ENCODE measurements at places on chromosomes 16 and 17.
A peak's percentile ranks its signal among the peaks of the same experiment; 100 is the strongest.

- DNase-seq, result no peak
Observed at GRCh38 chr16:14132696-14133048, 61.6 kb downstream of the MRTFB start.

GRCh38 chr16:88170528-88170991, 212.2 kb upstream of the ZNF469 start:
- DNase-seq, result no peak

DNA sequence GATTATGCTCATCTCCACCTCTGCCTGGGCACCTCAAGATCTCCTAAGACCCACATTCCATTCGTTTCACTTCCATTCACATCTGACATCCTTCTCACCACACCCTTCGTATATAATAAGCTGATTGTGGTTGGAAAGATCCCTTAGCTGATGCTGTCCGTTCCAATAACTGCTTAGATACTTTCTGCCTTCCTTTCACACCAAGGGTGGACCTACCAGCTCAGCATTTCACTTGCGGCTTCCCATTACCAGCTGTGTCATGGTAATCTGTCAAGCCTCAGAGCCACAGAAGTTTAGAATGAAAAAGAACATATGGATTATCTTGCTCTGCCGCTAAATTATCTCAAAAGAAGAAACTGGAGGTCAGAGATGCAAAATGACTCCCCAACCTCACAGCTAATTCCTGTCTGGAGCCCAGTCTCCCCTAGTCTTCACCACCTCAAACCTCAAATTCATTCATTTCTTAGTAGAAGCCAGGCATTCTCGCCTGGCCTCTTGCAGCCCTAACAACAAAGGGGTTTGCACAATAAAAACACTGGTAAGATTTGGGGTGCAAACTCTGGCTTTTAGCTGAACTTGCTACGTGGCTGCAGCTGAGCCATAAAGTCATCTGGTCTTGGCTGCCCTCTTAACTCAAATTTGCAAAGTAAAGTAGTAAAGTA, 182.8 kb upstream of the HS3ST3A1 start:
- no peak for DNase-seq

GRCh38 chr16:85428168-85428898, 184.8 kb upstream of the GSE1 start:
- DNase-seq, result peak; percentile 16

DNA sequence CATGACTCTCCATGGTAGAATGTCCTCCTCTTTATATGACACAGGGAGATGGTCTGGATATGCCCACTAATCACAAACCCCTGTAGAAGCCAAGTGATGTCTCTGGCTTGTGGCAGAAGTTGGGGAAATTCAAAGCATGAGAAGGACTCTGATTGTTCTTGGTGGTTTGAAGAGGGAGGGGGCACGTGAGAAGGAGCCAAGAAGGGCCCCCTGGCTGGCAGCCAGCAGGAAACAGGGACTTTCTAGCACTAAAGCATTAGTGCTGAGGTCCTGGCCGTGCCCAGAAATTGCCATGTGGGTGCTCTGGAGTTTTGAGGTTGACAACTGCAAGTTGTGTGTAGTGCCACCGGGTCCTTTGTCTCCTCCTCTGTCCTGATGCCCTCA, 199.9 kb downstream of the LGALS9B start:
- no peak for DNase-seq

GRCh38 chr17:83018658-83019193, 60.7 kb upstream of the METRNL start:
- DNase-seq, result no peak

DNA sequence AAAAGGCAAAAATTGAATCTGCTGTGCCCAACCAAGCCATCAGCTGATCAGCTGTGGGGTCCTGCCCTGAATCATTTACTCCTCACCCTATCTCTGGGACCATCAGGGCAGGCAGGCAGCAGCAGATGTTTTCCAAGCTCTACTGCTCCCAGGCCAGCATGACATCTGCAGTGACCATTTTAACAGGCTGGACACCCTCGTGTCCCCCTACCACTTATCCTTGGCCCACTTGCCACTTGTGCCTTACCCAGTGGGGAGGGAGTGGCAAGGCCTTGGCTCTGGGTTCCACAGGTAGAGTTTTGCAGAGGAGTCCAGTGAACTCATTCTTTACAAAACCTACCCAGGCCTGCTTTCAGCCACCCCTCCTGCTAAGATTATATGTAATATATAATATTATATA, 12.0 kb upstream of the CA4 start:
- DNase-seq, result no peak

DNA sequence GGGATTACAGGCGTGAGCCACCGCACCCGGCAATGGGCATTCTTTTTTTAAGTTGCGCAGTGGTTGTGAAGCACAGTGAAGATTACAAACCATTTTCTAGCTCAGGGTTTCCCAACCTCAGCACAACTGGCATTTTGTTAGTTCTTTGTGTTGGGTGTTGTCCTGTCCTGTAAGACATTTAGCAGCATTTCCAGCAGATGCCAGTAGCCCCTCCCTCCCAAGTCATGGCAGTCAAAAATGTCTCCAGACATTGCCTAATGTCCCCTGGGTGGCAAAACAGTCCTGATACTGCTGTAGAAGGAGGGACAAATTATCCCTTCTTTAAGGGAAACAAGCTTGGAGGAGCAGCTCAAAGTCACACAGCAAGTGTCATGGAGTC, 15.6 kb downstream of the PLK1 start:
- no peak for DNase-seq

GRCh38 chr17:20284570-20285295, 182.6 kb downstream of the LGALS9B start:
- no peak for DNase-seq

DNA sequence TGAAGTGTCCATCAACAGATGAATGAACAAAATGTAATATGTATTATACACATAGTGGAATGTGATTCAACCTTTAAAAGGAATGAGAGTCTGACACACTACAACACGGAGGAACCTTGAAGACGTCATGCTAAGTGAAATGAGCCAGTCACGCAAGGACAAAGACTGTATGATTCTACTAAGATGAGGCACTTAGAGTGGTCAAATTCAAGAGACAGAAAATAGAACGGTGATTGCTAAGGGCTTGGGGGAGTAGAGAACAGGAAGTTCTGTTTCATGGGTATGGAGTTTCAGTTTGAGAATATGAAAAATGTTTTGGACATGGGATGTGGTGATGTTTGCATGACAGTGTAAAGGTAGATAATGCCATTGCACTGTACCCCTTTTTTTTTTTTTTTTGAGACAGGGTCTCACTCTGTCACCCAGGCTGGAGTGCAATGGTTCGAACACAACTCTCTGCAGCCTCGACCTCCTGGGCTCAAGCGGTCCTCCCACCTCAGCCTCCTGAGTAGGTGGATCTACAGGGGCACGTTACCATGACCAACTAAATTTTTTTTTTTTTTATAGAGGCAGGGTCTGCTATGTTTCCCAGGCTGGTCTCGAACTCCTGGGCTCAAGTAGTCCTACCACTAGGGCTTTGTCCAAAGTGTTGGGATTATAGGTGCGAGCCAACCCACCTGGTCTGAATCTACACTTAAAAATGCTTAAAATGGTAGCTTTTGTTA, 2.9 kb upstream of the CCDC102A start:
- no peak for DNase-seq

- no peak for DNase-seq
Observed at GRCh38 chr17:49887744-49888360, 40.0 kb upstream of the TAC4 start.

DNA sequence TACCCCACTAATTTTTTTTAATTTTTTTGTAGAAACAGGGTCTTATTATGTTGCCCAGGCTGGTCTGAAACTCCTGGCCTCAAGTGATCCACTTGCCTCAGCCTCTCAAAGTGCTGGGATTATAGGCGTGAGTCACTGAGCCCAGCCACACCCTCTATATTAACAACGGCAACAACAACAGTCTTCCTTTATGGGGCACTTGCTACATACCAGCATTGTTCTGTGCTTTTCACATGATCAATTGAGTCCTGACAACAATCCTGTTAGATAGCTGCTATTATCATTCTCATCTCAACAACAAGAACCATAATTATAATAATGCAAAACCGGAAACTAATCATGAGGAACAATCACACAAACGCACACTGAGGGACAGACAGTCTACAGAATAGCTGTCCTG, 12.6 kb upstream of the ARL5C start:
- DNase-seq, result peak; percentile 40

DNA sequence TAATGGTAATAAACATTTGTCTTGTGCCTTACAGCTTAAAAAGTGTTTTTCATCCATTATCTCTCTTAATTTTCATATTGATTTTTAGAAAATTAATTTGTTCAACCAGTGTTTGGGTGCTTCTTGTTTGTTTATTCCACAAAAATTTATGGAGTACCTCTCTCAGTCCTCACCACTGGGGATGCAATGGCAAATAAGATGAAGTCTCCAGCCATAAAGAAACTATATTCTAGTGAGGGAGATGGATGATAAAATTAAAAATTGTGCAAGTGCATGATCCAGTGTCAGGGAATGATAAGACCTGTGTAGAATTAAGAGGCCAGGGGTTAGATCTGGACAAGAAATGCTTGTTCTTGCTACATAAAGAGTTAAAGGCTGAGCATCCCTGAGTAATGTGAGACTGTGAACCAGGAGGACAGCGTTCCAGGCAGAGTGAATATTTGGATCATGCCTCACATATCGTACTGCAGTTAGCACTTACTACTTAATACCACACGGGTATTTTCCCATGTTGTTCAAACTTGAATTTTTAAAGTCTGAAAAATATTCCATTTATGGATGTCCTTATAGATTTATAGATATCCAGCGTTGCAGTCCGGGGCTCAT, 535.7 kb upstream of the HSBP1 start:
- peak; percentile 51 for DNase-seq

DNA sequence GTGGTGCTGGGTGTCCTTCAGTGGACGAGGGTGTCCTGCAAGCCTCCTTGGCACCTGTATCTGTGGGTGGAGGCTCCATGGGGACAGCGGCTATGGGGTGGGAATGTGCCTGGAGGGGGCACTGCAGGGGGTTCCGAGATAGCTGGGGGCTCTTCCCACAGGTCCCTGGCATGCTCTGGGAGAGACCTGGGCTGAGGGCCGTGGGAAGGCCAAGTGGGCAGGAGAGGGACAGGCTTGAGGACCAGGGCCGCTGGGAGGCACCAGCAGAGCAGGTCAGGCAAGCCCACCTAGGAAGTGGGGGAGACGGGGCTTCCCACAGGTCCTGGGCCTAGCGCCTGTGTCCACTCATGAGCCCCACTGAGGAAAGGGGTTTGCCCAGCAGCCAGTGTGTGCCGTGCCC, 9.7 kb downstream of the LRRC75A start:
- DNase-seq, result no peak

GRCh38 chr16:27233731-27234130, 30.4 kb downstream of the KDM8 start:
- no peak for DNase-seq

- DNase-seq, result no peak
Observed at GRCh38 chr16:12330946-12331345, 354.4 kb downstream of the SNX29 start.

DNA sequence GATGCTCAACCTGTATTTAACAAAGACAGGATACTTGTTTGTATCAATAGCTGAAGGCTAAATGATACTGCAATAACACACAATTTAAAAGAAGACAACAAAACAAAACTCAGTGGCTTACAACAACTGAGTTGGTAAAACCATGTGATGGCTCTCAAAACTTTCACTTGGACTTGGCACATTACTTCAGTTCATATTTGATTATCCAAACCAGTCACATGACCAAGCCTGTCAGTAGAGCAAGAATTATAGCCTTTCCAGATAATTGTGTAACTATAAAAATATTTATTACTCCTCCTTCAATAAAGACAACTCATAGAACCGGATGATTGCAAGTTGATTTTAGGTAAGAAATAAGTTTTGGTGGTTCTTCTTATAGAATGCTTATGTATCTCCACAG, 56.8 kb downstream of the NQO1 start:
- no peak for DNase-seq

DNA sequence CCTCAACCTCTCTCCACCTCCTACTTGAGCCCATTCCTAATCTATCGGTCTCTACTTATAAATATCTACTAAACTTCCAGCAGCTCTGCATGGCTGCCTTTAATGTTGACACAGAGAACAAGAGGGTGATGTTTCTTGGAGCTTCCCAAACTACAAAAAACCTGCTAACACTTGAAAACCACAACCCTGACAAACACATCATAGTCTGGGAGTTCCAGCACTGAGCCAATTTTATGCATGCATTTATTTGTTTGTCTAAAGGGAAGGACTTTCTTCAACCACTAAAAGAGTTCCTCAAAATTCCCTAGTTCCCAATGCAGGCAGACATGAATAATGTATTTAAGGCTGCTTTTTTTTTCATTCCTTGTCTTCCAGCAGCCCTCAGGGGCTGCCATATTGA, 331.8 kb upstream of the XYLT1 start:
- DNase-seq, result no peak

- no peak for DNase-seq
Observed at GRCh38 chr16:13113741-13114140, 212.3 kb downstream of the SHISA9 start.

DNA sequence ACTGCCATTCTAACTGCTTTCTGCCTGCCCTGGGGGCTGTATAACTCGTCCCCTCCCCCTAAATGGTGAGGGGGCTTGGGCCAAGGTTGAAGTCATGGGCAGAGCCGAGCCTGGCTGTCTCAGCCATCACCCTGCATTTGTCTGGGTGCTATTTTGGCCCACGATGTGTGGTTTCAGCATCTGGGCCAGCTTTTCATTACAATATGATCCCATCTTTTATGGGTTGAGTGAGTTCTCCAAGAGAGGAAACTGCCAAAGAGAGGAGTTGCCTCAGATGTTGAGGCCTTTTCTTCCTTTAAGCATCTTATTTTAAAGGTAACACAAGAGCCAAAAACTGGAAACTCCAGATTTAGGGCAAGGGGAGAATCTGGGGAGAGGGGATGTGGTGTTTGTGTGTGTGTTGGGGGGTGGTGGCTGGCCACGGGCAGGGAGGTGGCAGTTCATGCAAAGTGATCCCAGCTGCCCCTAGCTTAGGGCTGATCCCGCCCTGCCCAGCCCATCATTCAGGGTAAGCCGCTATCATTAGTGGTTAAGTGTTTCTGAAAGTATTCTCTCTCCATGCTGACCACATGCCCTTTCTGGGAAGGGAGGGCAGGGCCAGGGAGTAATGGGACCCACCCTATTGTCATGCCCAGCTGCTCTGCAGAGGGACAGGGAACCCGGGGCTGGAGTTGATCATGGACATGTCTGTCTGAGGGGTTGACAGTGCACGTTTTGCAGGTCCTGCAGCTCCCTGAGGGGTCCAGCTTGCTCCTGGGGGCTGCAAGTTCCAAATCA, 83.2 kb upstream of the CLEC18A start:
- DNase-seq, result no peak

DNA sequence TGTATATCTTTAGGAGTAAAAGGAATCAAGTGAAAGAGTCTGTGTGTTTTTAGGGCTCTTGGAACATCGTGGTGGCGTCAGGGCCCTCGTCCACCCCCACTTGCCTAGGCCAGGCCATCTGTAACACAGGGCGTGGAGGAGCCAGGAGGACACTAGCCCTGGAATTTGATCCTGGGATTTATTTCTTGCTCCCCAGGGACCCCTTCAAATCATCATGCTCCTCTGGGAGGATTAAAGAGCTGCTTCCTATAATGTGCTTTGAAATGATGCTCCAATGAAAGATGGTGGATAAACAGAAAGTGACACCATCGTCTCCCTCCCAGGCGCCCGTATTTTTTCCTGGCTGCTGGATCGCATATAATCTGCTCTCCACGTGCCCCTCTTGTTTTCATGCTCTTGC, 113.3 kb downstream of the AATF start:
- DNase-seq, result no peak

- no peak for DNase-seq
Observed at GRCh38 chr17:11693284-11693683, 95.0 kb downstream of the DNAH9 start.

GRCh38 chr17:9419932-9420453, 155.6 kb downstream of the STX8 start:
- peak; percentile 5 for DNase-seq
